Right kidney (tissue), 9 donors: ENCODE measurements at places on chromosomes 5 and 9.
A peak's percentile ranks its signal among the peaks of the same experiment; 100 is the strongest.

DNA sequence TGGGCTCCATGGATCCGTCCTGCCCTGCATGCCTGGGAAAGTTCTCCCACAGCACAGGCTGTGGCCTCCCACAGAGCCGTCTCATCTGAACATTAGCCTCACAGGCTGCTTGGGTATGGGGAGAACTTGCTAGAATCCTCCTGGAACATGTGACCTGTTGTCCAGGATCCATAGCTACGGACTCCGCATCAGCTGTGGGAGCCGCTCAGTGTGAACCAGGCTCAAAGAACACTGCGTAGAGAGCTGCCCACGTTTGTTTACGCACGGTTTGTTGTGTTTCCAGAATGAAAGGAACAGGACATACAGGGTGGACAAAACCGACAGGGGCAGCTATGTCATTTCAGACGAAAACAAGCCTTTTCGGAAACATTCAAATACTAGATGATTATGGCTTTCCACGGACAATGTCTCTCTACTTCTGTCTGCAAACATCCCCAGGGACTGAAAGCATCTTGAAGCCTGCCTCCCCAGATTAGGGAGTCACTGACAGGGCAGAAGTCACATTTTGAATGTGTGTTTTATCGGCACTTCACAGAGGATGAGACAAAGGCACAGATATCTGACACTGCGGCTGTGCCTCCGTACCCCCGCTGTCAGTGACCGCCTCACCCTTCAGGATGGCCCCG, 390.3 kb downstream of the GADD45G start:
- no peak for DNase-seq

GRCh38 chr5:177105691-177106476, 19.2 kb downstream of the FGFR4 start:
- DNase-seq: no peak

GRCh38 chr9:133958756-133959155, 33.4 kb downstream of the VAV2 start:
- DNase-seq: no peak

DNA sequence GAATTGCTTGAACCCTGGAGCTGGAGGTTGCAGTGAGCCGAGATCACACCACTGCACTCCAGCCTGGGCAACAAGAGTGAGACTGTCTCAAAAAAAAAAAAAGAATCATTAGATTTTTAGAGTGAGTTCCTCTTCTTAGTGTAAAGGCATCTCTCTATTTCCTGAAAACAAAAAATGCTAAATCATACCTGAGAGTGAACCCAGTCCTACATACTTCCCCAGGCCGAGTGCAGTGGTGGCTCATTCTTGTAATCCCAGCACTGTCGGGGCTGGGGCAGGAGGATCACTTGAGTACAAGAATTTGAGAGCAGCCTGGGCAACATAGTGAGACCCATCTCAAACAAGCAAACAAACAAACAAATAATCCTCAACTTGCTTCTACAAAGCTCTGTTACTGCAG, 38.2 kb upstream of the LPAR1 start:
- DNase-seq: no peak

- peak; percentile 66 for DNase-seq
Observed at GRCh38 chr9:89999534-90000370, 394.9 kb downstream of the GADD45G start.

DNA sequence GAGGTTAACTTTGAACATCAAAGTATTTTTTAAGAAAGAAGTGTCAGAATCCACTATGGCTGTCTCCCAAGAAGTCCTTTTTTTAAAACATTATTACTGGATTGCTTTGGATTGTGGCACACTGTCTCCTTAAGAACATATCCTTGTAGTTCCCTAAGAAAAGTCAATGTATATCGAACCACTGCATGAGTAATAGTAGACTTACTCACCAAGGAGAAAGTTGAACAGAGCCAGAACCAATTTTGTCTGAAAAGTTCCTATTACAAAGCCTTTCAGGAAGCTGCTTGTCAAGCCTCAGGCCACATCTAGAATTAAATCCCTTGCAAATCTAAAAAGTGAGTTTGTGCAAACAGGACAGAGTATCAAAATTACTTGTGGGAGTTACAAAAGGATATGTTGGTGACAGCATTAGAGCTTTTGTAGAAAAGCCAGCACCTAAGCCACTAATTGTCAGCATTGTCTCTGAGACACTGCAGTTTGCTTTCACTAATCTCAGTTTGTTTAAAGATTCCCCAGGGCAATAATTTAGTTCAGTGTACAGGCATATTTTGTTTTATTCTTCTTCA, 195.4 kb downstream of the MPDZ start:
- DNase-seq: no peak

GRCh38 chr5:66960369-66961137, 236.0 kb downstream of the CD180 start:
- DNase-seq: peak; percentile 9

DNA sequence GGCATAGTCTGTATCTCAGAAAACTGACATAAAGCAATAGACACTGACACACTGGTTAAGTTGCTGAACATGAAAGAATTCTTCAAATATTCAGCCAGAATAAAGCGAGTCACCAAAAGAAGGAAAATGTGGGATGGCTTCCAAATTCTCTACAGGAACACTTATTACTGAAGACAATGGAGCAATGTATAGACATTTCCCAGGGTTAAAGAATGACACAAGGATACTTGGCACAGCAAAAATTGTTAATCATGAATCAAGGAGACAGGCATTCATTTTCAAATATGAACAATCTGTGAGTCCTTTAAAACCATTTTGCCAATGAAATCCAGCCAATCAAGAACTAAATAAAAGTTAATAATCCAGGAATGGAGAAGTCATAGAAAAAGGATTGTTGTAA, 92.5 kb downstream of the MTX3 start:
- no peak for DNase-seq

DNA sequence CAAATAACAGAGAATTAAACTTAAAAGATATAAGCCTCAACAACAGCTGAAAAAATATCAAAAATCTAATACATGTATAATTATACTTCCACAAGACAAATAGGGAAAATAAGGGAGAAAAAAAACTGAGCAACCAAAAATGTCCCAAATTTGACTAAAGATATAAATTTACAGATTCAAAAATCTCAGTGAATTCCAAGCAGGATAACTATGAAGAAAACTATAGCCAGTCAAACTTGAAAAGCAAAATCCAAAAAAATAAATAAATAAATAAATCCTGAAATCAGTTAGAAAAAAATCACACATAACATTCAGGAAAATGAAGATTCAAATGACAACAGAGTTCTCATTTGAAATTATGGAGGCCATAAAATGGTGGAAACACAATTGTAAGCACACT, 56.7 kb downstream of the AGTPBP1 start:
- no peak for DNase-seq

- no peak for DNase-seq
Observed at GRCh38 chr5:81495286-81495685, 101.4 kb upstream of the ACOT12 start.

DNA sequence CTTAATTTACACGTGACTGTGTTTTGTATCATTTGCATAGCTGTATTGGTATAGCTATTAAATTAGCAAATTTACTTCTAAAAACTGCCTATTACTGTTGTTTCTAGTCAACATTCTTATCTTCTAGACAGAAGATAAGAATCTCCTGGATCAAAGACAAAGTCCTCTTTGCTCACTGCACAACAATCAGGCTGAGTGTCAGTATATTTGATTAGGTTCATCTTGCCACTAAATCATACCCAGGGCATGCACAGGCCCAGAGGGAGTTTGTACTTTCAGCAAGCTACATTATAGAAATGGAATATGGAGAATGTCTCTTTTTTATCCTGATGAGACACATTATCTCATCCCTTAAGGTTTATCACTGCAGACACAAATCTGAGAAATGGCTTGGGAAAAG, 579.1 kb downstream of the SLCO4C1 start:
- no peak for DNase-seq

DNA sequence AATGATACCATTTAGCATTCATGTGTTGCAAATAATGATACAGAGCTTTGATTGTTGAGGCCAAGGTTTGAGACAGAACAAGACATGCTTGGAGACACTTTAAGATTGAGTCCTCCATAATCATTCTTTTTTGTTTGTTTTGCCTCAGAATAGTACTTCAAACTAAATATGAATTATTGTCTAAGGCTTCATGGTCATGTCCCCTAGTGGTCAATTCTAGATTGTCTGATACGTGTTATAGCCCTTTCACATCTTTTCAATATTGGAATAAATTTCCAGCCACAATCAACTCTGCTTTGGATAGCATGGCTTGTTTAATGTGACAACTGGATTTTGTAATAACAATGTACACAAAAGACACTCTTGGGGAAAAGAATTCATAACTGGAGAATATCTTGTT, 64.2 kb downstream of the PRLR start:
- DNase-seq: no peak

DNA sequence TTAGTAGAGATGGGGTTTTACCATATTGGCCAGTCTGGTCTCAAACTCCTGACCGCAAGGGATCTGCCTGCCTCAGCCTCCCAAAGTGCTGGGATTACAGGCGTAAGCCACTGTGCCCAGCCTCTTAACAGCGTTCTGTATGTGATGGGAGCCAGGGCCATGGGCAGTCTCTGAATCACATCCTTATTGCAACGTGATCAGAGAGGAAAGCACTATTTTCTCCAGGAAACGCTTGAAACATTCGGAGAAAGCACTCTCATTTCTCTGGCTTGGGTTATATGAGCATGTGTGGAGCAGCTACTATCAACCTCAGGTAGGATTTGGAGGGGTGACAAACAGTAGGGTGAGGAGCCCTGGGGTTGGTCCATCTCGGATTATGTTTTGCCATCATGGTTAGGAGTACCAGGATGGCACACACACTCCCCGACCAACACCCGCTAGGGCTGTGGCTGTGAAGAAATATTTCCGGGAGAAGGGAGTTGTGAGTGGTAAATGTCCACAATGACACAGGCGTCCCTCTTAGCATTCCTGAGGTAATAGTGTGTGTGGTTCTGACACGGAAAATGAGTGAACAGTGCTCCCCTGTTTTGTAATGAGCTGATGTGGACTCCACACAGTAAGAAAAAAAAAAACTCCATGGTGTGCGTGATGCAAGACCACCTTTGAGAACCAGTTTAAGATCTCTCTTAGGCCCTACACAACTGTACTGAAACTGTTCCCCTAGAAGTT, 406.2 kb upstream of the ZNF608 start:
- DNase-seq: peak; percentile 9

DNA sequence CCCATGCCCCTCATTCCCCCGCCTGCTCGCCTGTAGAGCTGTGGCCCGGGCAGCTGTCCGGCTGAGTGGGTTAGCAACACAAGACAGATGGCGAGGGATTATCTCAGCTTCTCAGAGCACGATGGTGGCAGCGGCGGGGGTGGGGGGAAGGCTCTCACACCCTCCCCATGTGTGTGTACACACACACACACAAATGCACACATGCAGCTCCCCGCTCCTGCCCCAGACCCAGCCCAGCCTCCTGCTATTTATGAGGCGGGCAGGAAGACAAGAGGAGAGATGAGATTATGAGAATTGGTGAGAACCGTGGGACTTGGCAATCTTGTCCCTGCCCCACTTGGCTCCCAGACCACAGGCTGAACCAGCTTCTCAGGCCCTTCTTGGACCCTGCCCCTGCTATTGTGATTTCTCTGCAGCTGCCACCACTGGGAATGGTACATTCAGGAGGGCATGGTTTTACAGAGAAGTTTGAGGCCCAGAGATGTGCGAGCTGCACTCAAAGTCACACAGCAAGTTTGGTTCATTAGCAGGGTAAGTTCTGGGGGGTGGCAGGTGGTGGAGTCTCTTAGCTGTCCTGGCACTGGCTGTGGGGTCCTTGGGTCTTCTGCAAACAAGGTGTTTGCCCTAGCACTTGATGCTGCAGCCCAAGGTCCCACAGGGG, 51.0 kb upstream of the PSD2 start:
- no peak for DNase-seq

GRCh38 chr9:120937596-120937995, 11.0 kb upstream of the TRAF1 start:
- DNase-seq: no peak

- DNase-seq: no peak
Observed at GRCh38 chr5:7412409-7412808, 16.5 kb downstream of the ADCY2 start.

GRCh38 chr5:123244458-123244857, 155.4 kb downstream of the PRDM6 start:
- DNase-seq: no peak

- DNase-seq: no peak
Observed at GRCh38 chr5:149071756-149072155, 8.9 kb upstream of the SH3TC2 start.

DNA sequence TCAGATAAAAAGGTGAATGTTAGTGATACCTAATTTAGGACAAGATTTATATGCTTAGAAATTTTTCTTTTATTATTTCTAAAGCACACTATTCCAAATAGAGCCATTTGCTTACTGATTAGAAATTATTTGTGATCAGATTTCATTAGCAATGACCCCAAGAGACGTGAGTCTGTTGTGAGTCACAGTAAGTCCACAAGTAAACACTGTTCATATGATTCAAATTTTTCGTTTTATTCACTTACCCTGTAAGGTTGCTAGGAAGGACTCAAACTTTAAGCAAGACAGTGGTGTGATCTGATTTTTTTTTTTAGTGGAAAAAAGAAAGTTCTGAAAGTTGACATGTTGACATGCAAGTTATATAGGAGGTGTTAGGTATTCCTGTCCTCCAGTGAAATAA, 1.2 kb downstream of the CARD6 start:
- DNase-seq: no peak

DNA sequence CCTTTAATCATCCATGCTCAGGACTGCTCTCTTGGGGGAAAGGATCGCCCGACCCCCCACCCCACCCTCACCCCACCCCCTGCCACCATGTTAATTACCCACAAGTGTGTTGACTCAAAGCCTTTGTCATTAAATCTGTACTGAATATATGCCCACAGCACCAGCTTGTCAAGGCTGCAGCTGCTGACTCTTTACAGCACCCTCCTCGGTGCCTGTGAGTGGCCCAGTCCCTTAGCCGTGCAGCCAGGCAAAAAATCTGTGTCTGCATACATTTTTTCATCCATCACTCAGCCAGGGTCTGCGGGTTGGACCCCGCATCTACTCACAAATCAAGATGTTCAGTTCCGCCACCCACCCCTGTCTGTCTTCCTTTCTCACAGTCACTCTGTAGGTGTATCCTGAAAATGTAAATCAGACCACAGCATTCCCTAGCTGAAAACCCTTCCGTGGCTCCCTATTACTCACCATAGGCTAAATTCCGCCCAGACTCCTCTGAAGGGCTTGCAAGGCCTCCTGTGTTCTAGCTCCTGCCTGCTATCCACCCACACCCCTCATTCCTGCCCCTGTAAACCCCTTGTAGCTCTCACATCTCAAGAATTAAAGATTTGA, 53.7 kb upstream of the KCNIP1 start:
- no peak for DNase-seq
